ENCODE measurements at places on chromosomes 11 and 22.

DNA sequence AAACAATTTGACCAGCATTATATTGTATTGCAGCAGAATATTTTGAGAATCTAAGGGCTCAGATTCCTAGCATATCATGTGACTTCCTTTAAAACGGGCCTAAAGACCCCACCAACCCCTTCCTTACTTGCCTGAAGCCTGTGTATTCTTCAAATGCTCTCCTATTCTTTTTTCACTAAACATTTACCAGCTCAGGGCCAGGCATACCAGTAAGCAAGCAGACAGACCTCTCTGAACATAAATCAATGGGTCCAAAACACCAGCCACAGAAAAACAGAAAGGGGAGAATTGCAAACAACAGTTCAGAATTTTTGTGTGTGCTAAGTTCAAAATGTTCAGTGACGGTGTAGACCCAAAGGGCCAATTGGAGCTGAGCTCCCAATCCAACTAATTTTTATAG, 64.8 kb upstream of the TIMP3 start:
- no peak for DNase-seq

GRCh38 chr11:105937738-105938137, 84.3 kb downstream of the MSANTD4 start:
- no peak for DNase-seq

DNA sequence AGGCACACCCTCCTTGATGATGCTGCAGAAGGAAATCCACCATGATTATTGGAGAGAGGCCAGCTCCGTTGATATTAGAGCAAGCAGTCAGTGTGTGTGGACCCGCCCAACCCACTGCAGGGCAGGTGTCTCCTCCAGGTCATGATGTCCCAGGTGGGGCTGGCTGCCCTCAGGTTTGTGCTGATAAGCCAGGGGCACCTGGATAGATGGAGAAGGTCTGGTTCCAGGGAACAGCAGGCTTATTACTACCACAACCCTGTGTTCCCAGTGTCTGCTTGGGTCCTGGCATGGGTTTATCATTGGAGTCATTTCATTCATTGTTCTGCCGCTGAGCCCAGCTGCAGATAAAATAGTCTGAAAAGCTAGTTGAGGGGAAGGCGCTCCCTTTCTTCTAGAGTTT, 181.1 kb upstream of the NECTIN1 start:
- DNase-seq, result no peak

DNA sequence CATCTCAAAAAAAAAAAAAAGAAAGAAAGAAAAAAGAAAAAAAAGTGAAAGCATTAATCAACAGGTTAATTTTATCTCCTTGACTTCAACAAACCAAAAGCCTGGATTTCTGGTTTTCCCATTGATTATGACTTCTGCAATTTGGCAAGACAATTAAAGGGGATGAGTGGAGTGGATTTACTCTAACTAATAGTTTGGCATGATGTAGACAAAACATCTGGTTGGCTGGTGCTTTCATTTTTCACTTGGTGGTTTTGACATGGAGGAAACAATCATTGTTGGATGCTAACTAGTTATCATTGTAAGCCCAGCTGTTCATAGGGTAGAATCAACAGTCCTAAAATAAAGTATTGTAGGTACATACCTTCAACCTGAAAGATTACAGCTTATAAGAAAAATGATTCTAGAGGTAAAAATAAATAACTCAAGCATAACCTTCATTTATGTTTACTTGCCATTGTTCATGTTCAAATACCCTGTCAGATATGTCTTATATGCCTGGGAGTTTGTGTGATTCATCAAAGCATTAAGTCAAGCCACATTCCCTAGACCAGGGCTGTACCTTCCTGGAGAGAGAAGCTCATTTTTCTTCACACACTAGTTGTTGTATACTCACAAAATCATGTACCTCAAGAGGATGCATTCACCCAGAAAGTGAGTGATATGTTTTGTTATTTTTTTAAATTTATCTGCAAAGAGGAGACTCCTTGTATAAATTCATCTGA, 15.1 kb downstream of the FIBIN start:
- no peak for DNase-seq

DNA sequence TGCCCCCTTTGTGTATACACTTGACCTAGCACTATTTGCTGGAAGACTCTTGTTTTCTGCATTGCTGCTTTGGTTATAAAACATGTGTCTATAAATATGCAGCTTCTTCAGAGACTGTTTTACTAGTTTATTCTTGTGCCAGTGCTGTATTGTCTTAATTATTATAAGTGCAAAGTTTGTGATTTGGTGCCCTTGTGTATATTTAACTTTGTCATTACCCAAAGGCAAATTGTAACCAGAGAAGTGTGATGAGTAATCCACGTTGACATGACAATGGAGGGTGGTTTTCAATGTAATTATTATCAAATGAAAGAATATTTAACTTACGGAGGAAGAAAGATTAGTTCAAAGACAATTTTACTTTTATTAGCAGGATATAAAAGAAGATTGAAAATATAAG, 75.0 kb upstream of the PRODH start:
- no peak for DNase-seq

DNA sequence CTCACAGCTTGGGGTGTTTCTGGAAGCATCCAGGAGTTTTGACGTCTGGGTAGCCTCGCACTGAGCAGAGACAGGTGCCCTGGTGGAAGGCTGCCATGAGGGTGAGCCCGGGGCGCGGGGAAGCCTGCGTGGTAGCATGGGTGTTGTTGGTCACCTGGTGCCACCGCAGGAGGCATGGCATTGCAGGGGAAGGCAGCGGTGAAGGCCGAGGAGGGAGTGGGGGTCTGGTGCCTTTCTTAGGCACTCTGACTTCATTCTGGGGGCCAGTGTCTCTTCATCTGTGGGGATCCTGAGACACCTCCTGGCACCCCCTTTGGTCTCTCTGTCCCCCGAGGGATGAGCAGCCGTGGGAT, 271.2 kb downstream of the TBC1D22A start:
- DNase-seq, result no peak

- peak; percentile 45 for DNase-seq
Observed at GRCh38 chr22:35582861-35583670, 34.1 kb downstream of the MB start.

GRCh38 chr22:33869946-33870345, 50.3 kb downstream of the LARGE1 start:
- no peak for DNase-seq

- DNase-seq, result no peak
Observed at GRCh38 chr11:134901542-134901941, 489.5 kb upstream of the B3GAT1 start.

- DNase-seq, result no peak
Observed at GRCh38 chr11:46471943-46472661, 80.5 kb upstream of the CHRM4 start.

Measured in inflammatory macrophage (primary cell).